Inflammatory macrophage treated with lipopolysaccharide for 4 hours (primary cell): ENCODE measurements at places on chromosomes 6 and 20.

GRCh38 chr6:37965964-37966676 is 146.6 kb downstream of the ZFAND3 start:
- no peak for DNase-seq

GRCh38 chr20:56872620-56873458 is 243.7 kb downstream of the TFAP2C start:
- no peak for DNase-seq

DNA sequence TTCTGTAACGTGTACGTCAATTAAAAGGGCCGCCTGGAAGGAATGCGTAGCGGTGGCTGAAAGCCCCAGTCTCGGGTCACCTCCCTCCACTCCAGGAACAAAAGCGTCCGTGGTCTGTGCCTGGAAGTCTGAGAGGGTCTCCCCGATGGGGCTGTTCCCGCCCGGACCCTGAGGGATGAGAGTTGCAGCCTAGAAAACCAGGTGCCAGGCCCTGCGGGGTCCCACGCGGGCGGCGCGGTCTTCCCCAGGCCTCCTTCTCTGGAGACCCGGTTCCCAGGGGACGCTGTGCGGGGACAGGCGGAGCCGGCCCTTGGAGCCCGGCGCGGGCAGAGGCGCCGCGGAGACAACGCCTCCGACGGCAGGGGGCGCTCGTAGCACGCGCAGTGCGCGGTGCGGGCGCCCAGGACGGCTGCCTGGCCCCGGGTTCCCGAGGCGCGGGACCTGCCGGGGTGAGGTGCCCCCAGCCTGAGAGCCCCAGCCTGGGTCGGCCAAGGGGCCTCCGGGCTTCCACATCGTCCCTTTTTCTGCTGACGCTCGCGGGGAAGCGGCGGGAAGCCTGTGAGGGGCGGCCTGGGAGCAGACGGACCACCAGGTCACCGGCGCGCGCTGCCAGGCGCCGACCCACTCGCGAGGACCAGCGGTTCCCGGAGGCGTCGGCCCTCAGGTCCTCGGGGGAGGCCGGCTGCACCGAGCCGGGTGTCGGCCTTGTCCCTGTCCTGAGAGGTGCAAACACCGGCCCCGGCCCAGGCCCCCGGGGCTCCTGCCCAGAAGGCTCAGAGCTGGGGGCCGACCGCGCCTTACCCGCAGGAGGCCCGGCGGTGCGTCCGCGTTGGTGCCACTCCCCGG is 5.3 kb upstream of the FOXC1 start:
- peak; percentile 55 for DNase-seq

GRCh38 chr6:140355476-140355875 is 981.0 kb upstream of the CITED2 start:
- DNase-seq, result no peak

- DNase-seq, result no peak
These were observed 7.9 kb downstream of the XKR7 start for GRCh38 chr20:31975874-31976273.

DNA sequence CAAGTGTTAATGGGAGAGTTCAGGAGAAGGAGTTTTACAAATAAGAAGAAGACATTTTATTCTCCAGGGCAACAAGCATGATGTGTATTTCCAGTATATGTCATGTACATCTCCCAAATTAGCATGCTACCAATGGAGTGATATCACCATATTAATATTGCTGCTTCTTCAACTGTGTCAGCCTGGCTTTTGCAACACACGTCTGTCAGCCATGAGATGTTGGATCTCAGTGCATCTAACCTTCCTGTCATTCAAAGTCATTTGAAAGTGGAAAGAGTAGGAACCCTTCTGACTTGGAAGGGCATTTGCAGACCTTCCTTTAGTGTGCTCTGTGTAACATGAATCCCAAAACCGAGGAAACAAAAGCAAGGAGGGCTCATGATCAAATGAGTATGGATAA is 284.1 kb downstream of the ZNF217 start:
- no peak for DNase-seq

- DNase-seq, result no peak
These were observed 110.5 kb downstream of the KIF16B start for GRCh38 chr20:16462711-16463110.

DNA sequence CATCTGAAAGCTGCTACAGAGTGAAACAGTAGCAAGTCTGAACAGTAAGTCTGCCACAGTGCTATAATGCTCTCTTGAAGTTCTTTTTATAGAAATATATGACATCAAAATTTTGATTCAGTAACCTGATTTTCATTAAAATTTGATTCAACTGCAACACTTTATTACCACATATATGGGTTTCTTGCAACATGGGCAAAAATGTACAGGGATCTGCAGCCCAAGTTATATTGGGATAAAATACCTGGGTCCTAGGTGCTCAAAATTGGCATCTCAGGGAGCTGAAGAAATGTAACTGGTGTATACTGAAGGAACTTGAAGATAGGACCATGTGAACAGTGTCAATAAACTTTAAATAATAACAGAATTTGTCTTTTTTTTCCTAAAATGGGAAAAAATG is 10.8 kb downstream of the ROMO1 start:
- DNase-seq, result no peak

DNA sequence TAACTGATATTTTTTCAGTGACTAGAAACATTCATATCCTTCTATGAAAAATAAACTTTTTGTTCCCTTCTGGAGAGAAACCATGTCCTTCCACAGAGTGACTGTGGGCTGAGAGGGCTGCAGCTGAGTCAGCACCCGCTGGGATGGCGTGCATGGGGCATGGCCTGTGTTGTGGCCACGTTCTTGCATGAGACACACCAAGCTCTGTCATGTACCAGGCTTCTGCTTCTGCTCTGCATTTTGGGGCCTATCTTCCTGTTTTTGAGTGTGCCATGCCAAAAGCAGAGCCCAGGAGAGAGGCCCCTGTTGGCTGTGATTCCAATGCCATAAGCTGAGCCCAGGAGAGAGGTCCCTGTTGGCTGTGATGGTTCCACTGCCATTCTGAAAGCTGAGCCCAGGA is 10.8 kb downstream of the APMAP start:
- DNase-seq, result peak; percentile 70

DNA sequence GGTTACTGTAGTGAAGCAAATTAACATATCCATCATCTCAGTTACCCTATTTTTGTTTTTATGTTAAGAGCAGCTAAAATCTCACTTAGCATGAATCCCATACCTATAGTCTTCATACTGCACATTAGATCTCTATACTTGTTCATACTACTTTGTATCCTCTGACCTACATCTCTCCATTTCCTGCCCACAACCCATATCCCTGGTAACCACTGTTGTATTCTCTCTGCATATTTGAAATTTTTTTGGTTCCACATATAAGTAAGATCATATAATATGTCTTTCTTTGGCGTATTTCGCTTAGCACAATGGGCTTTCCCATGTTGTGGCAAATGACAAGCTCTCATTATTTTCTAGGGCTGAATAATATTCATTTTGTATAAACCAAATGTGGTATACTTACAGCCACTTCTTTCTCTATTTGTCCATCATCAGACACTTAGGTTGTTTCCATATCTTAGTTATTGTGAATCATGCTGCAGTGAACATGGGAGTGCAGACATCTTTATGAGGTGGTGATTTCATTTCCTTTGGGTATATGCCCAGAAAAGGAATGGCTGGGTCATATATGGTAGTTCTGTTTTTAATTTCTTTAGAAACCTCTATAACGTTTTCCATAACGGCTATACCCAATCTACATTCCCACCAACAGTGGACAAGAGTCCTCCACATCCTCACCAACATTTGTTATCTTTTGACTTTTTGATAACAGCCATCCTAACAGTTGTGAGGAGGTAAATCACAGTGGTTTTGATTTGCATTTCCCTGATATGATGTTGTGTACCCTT is 39.8 kb downstream of the BACH2 start:
- no peak for DNase-seq

GRCh38 chr6:47419621-47420020 is 58.0 kb upstream of the CD2AP start:
- no peak for DNase-seq

DNA sequence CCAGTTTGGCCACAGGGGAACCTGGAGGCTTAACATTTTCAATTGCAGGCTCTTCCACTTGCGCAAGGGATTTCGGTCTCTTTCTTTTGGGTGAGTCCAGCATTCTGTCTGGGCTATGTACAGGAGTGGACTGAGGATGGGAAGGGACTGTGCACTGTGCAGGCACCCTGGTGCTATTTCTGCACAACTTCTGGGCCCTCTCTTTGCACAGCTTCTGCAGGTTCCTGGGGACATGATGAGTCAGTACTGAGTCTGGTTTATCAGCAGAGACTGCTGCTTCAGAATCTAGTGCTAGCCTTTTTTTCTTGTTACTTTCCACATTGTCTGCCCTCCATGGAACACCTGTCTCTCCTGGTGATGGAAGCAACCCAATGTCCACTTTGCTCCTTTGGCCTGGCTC is 78.5 kb upstream of the ASF1A start:
- no peak for DNase-seq

GRCh38 chr6:166052837-166053236 is 114.8 kb downstream of the TBXT start:
- DNase-seq, result no peak

GRCh38 chr6:167244991-167245390 is 46.1 kb upstream of the UNC93A start:
- no peak for DNase-seq

DNA sequence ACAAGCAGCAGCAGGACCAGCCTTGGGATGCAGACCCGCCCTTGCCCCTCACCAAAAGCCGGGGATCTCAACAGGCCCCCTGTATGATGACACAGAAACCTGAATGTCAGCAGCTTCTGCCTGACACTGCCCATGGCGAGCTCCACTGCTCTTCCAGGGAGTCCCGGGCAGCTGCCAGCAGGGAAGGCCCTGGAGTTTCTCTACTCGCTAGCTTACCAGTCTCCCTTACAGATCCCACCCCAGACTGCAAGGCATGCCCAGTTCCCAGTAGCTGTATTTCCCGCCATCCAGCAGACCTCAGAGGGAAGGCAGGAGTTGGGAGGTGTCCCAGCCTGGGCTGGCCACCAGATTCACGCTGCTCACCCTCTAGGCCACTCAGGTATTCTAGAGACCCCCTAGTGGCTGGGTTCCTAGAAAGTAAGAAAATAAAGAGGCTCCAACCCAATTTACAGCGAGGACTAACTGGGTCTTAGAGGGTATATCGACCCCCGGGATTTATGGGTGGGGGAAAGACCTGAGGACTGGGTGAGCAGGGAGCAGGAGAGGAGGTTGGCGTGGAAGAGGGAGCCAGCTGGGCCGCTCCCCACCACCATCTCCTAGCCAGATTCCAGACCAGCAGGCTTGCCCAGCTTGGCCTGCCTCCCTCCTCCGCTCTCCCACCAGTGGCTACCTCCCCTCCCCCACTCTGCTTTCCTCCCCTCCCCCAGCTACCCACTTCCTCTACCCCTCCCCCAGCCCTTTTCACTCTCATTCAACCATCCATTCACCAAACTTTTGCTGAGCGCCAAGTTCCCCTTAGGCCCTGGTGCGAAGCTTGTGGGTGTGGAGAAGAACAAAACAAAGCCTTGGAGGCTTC is 9.7 kb upstream of the HMGA1 start:
- DNase-seq, result peak; percentile 60

DNA sequence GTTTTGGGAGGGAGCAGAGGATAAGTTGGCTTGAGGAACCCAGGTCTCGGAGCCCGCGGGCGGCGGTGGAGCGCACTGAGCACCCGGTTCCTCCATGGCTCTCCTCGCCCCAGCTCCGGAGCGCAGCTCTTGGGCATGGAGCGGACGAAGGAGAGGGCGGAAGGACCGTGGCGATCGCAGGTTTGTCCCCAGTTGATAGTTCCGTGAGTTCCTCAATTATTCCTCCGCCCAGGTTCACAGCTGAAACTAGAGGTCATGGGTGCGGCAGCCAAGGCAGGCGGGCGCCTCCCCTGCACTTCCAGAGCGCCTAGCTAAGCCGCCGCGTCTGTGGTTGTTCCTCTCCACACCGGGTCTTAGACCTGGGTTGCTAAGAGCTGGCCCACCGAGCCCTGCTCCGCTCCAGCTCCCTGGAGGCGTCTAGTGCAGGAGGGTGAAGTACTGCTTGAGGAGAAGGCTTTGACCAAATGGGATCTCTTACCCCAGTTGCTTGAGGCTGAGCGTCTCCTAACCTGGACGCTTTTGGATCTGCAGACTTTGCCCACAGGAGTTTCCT is at the start of gene HTR1B:
Gene HTR1B (minus strand): TSS at position 184 of the 553 bp plus-strand sequence. CDS start 88 bp downstream, at position 96.
- no peak for DNase-seq

DNA sequence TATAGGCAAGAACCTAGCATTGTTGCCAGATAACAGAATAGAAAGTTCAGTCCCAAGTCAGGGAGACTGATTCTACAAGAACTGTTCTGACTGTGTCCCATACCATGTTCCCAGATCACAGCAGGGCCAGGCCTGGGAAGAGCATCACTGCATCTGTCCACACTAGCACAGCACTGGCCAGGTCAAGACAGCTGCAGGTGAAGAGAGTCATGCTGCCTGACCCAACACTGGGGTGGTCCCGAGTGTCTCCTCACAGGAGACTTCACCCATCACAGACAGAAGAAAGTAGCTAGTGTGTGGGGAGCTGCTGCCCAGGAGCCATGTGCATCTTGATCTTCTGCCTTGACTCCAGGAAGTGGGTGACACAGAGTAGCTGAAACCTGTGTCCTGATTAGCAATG is 1.3 kb upstream of the CST9L start:
- DNase-seq, result no peak

DNA sequence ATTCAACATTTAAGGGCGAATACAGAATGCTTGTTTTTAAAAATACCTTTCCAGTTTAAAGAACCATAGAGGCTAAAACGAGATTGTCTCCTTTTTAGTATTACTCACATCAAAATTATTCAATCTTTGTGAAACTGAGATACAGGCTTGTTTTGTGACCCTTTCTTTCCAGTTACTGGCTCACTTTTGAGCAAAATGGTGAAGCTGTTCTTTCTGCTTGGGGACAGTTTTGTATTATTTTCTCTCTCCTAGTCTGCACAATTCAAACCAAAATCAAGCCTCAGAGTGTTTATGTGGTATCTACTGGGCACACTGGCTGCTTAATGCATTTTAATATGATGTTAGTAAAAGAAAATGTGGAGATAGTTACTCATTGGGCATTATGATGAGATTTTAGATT is 36.5 kb downstream of the HIVEP1 start:
- DNase-seq, result no peak

GRCh38 chr20:1371202-1371782 is 21.6 kb downstream of the FKBP1A start:
- no peak for DNase-seq

DNA sequence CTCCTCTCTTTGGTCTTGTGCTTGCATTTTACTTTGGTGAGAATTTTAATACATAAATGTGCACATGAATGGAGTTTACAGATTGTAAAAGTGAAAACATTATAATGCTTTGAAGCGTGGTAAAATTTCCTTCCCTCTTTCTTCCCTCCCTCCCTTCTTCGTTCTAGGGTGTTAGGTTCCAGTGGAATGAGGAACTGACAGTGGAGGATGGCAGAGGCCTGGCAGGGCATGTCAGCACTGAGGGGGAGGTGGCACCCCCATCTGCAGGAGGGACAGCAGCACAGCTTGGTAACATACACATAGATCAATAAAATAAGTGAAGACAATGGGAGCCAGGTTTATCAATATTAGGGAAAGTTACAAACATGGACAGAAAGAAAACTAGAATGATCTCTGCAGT is 47.5 kb downstream of the RNASET2 start:
- DNase-seq, result peak; percentile 29

DNA sequence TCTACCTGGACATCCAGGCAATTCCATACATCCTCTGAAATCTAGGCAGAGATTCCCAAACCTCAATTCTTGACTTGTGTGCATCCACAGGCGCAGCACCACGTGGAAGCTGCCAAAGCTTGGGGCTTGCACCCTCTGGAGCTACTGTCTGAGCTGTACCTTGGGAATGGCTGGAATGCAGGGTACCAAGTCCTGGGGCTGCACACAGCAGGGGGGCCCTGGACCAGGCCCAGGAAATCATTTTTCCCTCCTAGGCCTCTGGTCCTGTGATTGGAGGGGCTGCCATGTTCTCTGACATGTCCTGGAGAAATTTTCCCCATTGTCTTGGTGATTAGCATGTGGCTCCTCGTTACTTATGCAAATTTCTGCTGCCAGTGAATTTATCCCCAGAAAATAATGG is 391.9 kb upstream of the CHD6 start:
- no peak for DNase-seq
